ENCODE measurements at places on chromosomes 1 and 21. TPM values are rescaled to one million over a fixed set of nuclear protein-coding genes. Genes with fewer than 3 reads are reported as not detected.

Gene PDPN
- 10.5 TPM for total RNA-seq

Gene TCEA3
- 241 TPM for total RNA-seq

DNA sequence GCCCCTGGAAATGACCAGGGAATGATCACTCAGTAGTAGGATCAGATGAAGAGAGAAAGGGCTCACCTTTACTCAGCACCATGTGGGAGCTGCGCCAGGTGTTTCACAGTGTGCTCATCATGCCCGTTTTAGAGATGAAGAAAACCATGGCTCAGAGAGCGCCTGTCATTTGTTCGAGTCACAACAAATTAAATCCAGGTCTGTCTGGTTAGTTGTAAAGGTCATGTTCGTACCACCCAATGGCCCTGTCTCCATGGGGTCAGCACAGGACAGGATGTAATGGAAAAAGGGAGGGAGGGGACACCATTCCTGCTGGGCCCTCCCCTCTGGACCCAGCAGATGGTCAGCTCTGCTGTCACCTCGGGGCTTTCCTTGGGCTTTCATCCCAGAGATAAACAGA, 15.2 kb downstream of the KIRREL1 start:
- no peak for DNase-seq

DNA sequence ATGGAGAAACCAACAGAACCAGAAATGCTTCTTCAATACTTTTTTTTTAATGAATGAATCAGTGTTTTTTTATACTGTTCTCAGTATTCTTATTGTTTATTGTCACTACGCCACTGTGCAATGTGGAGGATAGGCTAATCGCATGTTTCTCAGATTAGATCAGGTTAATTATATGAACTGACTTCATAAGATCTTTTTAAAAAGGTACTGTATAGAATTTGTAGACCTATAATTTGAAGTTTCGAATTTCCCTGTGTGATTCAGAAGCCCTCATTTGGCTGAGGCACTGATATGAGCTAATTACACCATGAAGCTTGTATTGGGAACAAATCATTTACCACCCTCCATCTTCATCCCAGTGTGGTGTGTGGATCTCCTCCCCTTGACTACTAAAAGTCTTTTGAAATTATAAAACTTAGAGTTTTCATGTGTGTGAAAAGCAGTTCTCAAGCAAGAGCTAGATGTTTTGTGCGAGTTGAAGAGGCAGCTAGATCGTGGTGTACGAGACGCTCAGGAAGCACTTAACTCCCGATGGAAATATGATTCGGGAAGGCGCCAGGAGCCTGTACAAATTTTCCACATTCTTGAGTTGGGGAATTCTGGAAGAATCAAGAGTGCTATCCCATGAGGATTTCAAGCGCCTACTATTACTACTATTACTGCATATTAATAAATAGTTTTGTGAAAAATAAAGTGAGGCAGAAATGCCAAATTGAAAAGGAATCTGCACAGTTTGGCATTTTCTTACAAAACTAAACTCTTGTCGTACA, 52.1 kb upstream of the KCNE2 start:
- DNase-seq: no peak

- no peak for DNase-seq
Measured at GRCh38 chr21:44534688-44535087, 5.3 kb downstream of the KRTAP10-1 start.

GRCh38 chr1:194865383-194865782, 1679.0 kb upstream of the B3GALT2 start:
- DNase-seq: no peak

- DNase-seq: no peak
Measured at GRCh38 chr21:22374218-22374969, 1376.2 kb downstream of the NCAM2 start.

DNA sequence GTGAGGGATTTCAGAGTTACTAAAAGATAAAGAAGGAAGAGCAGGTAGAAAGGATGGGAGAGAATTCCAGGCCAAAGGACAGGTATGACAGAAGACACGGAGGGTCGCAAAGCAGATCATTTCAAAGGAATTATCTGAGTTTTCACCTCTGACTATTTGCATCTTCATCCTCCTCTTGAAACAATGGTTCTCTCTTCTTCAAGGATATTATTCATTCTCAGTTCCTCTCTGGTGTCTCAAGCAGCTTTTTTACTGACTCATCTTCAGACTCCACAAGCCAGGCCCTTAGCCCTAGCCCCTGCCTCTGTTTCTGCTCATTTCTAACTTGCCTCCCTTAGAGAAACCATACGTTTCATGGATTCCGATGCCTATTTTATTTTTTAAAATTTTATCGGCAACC, 15.0 kb downstream of the DDX59 start:
- DNase-seq: no peak

- no peak for DNase-seq
Measured at GRCh38 chr1:113875714-113876113, 4.2 kb upstream of the PTPN22 start.

DNA sequence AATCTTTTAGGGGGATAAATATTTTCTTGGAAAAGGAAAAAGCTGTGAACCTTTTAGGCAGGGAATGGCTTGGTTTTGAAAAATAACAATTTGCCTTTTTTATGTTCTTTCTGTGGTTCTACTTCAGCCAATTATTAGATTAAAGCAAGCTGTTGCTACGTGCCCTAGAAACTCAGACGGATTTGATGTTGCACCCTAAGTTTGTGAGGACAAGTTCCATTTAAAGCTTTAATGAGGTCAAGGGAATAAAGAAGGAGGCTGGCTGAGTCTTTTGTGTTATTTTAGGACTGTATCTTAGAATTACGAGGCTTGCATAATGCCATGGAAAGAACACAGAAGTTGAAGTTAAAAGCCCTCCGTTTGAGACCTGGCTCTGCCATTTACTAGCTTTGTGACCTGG, 216.9 kb downstream of the NUF2 start:
- DNase-seq: no peak

GRCh38 chr1:211910913-211911485, 80.4 kb upstream of the LPGAT1 start:
- DNase-seq: no peak

DNA sequence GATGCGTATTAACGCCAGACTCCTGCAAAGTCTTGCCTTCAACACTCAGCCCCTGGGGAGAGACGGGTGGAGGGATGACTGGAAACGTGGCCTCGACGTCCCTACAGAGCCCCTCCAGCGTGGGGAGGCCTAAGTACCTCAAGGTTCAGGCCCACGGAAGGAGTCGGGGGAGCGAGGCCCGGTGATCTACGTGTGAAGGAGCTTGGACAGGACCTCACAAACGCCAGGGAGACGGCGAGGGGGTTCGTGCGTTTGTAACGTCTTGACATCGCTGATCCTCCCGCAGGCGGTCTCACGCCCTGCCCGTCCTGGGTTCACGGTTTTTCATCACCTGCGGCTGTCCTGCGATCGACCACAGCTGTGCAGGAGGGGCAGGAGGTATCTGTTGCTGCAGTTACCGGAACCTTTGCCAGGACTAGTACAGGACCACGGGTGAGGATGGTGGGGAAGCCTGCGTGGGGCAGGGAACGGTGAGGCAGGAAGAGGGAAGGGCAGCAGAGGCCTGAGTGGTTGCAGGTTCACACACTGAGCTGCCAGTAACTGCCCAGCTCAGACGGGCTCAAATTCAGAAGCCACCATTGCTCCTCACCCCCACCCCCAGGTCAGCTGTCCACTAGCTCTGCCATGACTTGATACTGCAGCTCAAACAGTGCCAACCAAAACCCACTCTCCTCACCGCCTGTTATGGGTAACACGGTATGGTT, 889 bp upstream of the CCNL2 start:
- DNase-seq: no peak

GRCh38 chr1:93907718-93908117, 1.5 kb downstream of the GCLM start:
- DNase-seq: peak; percentile 65
